Skeletal muscle tissue (tissue), 5 donors: ENCODE measurements at places on chromosomes 3 and 15. TPM values are rescaled to one million over a fixed set of nuclear protein-coding genes. Genes with fewer than 3 reads are reported as not detected.

The SCAMP5 gene
- total RNA-seq, result 1.6 TPM

The GOLGA6L1 gene
- total RNA-seq, result not detected

The KIF23 gene
- total RNA-seq, result 13.0 TPM

The C3orf85 gene
- not detected for total RNA-seq

The CYB561D2 gene
- total RNA-seq, result 14.1 TPM

The NTRK3 gene
- total RNA-seq, result 6.8 TPM

The GNAT1 gene
- total RNA-seq, result not detected

The GCNT3 gene
- not detected for total RNA-seq

The GNAI2 gene
- total RNA-seq, result 78.8 TPM

The TTLL13 gene
- total RNA-seq, result not detected

The SPATA16 gene
- not detected for total RNA-seq

The ZNF621 gene
- 8.4 TPM for total RNA-seq

The ANKUB1 gene
- total RNA-seq, result not detected

The XIRP1 gene
- 30.8 TPM for total RNA-seq

The TF gene
- 3.1 TPM for total RNA-seq

The UACA gene
- total RNA-seq, result 100 TPM

The HTR3C gene
- total RNA-seq, result not detected

The PRTG gene
- 4.7 TPM for total RNA-seq

The C15orf62 gene
- total RNA-seq, result not detected

The ASB14 gene
- not detected for total RNA-seq

The GOLGA6B gene
- not detected for total RNA-seq

The EIF4E3 gene
- 2.6 TPM for total RNA-seq

The RBP2 gene
- not detected for total RNA-seq

The CLDN11 gene
- 1.6 TPM for total RNA-seq

The CYP1A1 gene
- not detected for total RNA-seq

The FOXB1 gene
- total RNA-seq, result not detected

The TM4SF1 gene
- 81.4 TPM for total RNA-seq

The TNFAIP8L3 gene
- 2.1 TPM for total RNA-seq

The SLC2A2 gene
- total RNA-seq, result not detected

The SPINT1 gene
- under 0.01 TPM for total RNA-seq

The PRSS50 gene
- not detected for total RNA-seq

The ANKRD34C gene
- not detected for total RNA-seq

The ERICH6 gene
- not detected for total RNA-seq

The CCDC13 gene
- total RNA-seq, result not detected

The BFSP2 gene
- total RNA-seq, result 2.1 TPM

The MYZAP gene
- total RNA-seq, result 2.6 TPM

The MAGI1 gene
- 23.5 TPM for total RNA-seq

The MST1 gene
- 1.6 TPM for total RNA-seq

The ITPR1 gene
- 55.8 TPM for total RNA-seq

The OXTR gene
- 0.52 TPM for total RNA-seq

The COLQ gene
- total RNA-seq, result 14.1 TPM

The CAMKV gene
- not detected for total RNA-seq

The ADAMTS7 gene
- 7.3 TPM for total RNA-seq

The ACKR4 gene
- total RNA-seq, result 2.1 TPM

The CCR8 gene
- total RNA-seq, result not detected

The MEGF11 gene
- total RNA-seq, result 0.52 TPM
